ENCODE measurements at places on chromosomes 5 and 9.
A peak's percentile ranks its signal among the peaks of the same experiment; 100 is the strongest.

DNA sequence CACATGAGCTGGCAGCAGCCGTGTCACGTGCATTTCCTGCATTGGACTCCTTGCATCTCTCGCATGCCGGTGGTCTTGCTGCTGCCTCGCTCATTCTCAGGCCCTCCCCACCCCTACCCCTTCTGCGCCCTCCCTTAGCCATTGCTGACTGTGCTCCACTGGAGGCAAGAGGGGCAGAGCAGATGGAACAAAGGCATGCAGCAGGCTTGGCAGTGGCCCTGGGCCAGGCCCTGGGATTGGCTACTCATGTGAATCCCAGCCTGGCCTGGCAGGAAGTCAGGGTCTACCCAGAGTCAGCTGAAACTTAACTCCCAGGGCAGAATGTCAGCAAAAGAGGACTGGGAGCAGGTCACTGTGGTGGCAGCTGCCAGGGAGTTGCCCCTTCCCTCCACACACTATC is 62.3 kb downstream of the TSTD2 start:
- no peak for DNase-seq

- DNase-seq, result peak; percentile 94
These were observed at the start of gene ISOC1 for GRCh38 chr5:129094087-129094923. Gene ISOC1 (plus strand): TSS chr5:129094749. CDS start chr5:129094767, 18 bp downstream.

GRCh38 chr9:97753364-97753763 is 56.2 kb upstream of the XPA start:
- no peak for DNase-seq

- no peak for DNase-seq
These were observed 3.1 kb upstream of the HOMER1 start for GRCh38 chr5:79516986-79517385.

DNA sequence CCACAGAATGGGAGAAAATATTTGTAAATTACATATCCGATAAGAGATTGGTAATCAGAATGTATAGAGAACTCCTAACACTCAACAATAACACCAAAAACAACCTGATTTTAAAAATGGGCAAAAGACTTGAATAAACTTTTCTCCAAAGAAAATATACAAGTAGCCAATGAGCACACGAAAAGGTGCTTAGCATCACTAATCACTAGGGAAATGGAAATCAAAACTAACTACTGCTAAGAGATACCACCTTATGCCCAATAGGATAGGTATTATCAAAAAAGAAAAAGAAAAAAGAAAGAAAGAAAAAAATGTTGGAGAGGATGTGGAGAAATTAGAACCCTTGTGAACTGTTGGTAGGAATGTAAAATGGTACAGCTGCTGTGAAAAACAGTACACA is 212.1 kb downstream of the TLR4 start:
- no peak for DNase-seq

GRCh38 chr9:100602342-100602801 is 24.5 kb downstream of the CAVIN4 start:
- DNase-seq, result peak; percentile 17

DNA sequence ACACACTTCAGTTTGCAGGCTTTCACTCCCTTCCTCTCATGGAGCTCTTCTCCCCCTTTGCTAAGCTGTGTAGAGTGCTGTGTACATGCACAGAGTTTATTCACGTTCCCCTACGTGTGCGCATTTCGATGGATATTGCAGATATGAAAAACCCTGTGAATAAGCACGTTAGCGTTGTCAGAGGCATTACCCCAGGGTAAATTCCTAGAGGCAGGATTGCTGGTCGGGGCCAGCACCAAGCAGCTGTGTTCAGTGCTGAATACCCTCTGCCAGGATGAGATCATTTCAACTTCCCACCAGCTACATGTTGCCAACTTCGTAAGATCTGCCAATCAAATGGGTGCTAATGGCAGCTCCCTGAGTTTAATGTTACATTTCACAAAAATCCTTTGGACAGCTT is 172.3 kb upstream of the PPP1R26 start:
- DNase-seq, result no peak

- no peak for DNase-seq
These were observed 61.3 kb downstream of the MEGF9 start for GRCh38 chr9:120652934-120653333.

DNA sequence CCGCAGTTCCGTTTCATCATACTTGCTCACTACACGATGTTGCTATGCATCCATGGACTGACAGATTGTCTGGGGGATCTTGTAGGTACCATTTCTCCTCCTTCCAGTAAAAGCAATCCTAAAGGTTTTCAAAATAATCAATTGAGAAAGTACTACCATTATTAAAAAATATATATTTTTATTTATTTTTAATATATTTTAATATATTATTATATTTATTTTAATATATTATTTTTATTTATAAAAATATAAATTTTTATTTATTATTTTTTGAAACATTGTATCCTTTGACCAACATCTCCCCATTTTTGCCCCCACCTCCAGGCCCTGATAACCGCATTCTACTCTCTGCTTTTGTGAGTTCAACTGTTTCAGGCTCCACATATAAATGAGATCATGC is 237.6 kb upstream of the IRX4 start:
- no peak for DNase-seq

DNA sequence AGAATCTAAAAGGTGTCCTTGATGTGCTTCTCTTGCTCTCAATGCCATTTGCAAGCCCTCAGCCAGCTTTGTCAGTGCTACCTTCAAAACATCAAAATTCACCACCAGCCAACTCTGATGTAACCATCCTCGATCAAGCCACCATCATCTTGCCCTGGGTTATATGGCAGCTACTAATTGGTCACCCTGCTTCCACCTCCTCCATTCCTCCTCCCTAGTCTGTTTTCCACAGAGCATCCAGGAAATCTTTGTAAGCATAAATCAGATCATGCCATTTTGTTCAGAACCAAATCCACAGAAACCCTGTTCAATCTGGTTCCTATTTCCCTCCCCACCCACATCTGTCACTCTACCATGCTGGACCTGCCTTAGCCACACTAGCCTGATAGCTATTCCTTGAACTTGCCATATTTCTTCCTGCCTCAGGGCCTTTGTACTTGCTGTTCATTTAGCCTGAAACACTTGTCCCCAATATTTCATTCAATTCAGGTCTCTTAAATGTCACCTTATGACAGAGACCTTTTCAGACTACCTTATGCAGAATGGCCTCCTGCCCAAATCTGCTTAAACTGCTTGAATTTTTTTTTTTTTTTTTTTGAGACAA is 1.9 kb upstream of the B4GALT1 start:
- no peak for DNase-seq

DNA sequence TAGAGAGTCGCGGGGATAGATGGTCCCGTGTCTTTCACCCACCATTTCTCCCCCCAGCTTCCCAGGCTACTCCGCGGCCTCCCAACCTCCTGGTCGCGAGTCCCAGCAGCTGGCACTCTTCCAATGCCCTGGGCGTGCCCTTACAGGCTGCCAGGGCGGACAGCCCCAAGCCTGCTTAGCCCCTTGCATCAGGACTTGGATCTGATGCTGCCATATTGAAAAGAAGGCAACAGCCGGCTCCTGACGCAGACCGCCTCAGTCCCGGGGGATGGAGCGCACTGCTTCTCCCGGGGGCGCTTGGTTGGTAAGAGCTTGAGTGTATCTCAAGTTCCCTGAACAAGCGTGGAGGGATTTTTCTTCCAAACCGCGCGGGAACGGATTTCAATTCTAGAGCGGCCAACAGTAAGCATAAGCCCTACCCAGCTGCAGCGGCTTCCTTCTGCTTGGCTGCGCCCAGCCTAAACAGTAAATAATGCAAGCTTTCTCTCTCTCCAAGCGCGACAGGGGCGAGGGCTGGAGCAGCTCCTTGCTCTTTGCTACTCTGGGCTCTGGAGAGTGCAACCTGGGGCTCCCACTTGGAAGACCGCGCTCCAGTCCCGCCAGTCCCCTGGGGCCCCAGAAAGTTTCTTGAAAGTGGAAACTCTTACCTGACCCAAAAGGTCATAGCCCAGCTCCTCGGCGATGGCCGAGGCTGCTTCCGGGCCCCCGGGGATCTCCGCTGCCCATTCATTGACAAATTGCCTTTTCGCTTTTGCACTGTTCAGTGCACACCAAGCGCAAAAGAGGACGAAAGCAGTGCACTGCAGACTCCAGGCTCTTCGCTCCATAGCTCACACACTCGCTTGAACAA is 607 bp downstream of the PCSK1 start:
- no peak for DNase-seq

DNA sequence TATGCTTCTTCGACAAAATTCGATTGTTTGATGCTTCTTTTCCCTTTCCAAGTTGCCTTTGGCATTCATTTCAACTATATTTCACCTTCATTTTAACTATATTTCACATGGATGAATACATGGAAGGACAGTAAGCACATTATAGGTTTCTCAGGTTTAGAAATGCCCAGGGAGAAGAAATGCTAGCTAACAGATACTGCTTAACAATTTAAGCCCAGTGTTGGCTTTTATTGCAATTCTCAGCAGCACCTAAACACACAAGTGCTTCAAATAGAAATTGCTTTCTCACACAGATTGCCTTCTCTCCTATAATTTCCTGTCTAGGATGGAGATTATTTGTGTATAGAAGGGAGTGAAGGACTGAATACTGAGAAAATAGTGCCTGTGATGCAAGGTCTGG is 30.2 kb upstream of the SMC5 start:
- no peak for DNase-seq

DNA sequence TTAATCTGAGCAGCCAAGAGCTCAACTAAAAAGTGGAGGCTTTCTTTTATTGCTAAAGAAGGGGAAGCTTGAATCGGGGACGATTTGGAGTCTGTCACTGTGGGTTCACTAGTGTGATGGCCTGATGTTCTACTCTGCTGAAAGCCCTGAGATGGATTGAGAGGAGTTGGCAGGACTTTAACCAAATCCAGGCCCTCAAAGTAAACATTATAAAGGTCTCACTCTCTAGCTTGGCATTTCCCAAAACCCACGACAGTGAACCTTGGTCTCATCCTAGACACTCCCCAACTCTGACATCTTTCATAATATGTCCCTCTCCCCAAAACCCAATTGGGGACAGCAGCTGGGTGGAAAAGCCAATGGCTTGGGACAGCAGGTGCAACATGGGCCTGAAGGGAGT is 32.7 kb downstream of the TMOD1 start:
- DNase-seq, result no peak

DNA sequence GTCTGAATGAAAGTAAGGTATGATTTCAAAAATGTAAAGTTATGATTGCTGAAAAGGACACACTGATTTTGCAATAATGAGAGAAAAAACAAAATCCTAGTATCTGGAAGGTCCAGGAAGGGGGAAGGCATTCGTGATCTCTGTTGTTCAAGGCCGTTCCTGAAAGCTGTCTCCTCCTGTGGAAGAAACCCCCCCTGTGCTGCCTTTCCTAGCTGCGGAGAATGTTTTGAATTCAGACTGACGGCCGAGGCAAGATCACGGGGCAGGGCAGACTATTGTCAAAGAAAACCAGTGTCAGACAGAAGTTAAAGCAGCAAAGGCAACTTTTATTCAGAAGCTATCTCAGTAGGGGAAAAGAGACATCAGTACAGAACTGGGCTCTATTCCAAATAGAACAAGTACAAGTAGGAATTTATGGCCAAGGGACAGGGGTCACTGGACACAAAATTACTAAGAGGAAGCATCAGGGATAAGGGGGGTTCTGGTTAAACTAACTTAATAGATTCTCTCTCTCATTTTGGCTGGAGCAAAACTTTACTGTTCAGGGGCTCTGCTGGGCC is 61.9 kb upstream of the IGFBPL1 start:
- DNase-seq, result no peak

DNA sequence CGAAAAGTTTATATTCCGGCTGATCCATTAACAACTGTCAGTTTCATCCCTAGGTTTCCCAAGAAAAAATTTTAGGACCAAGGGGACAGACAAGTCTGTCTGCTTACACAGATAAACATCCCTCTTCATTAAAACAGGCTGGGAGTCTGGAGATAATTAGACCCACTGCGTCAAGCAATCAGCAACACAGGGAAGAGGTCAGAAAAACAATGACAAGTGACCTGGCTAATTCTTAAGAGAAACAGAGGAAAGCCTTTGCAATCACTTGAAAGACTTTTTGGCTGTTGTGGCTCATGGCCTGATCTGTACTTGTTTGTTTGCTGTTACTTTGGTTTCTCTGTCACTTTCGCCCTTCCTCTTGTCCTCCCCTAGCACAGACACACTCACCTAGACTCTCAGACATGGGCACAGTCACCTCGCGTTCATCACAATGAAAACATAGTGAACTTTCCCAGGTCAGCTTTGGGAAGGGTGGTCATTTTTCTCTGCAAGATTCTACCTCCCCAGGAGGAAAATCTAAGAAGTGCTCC is 2.9 kb upstream of the CCDC192 start:
- DNase-seq, result no peak

DNA sequence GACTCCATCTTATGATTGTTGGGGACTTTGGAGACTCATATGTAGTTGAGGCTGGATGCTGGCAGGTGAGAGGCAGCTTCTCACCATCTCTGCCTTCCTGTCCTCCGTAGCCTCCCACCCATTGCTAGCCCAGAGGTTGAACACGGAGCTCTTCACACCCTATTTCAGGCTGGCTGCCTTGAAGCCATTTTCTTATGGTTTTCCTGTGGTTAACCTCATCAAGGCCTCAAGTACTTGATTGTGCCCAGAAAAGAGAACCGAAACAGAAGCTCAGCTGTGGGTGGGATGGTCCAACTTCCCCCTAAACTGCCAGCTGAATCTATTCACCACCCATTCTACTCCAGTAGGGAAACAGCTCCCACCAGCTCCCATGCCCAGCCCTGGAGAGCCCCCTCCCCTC is 102.9 kb downstream of the LIFR start:
- DNase-seq, result no peak

- no peak for DNase-seq
These were observed 2.9 kb upstream of the IL17B start for GRCh38 chr5:149381986-149382338.

DNA sequence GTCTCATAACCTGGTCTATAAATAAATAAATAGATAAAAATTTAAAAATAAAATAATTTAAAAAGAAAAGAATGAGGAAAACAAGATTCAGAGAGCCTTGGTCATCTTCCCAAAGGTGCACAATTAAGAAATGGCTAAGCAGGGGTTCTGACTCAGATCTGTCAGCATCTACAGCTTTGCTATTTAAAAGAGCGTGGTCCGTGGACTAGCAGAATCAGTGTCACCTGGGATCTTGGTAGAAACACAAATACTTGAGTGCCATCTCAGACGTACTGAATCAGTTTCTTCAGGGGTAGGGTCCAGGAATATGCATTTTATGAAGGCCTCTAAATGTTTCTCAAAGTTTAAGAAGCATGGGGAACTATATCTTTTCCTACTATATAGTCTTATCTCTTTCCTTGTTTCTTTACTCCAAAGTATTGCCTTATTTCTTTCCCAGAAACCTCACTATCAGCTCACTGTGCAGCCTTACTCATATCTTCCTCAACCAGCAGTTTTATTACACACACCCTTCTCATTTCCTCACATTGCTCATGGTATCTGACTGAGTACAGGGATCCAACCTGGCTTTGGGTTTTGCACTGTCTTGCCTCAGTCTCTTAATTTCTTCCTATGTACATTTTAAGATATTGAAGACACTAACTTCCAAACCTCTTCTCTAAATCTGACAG is 58.6 kb downstream of the TMC1 start:
- DNase-seq, result no peak

DNA sequence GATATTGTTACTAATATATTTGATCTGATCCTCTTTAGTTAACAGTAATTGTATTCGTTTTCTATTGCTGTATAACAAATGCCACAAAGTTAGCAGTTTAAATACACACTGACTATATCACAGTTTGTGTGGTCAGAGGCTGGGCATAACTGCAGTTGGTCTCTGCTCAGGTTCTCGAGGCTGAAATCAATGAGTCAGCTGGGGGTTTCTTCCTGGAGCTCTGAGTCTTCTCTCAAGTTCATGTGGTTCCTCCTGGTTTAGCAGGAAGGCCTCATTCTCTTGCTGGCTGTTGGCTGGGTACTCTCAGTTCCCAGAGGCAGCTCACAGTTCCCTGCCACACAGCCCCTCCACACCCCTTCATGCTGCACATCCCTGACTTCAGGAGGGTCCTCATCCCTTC is 20.7 kb downstream of the COL23A1 start:
- no peak for DNase-seq

- DNase-seq, result no peak
These were observed 7.8 kb upstream of the ORM1 start for GRCh38 chr9:114314881-114315722.

All from nucleus accumbens (tissue), 56 donors.